Mucosa of gallbladder (tissue), 1 donor: ENCODE measurements at places on chromosomes 2 and 18. TPM values are rescaled to one million over a fixed set of nuclear protein-coding genes. Genes with fewer than 3 reads are reported as not detected.

DNA sequence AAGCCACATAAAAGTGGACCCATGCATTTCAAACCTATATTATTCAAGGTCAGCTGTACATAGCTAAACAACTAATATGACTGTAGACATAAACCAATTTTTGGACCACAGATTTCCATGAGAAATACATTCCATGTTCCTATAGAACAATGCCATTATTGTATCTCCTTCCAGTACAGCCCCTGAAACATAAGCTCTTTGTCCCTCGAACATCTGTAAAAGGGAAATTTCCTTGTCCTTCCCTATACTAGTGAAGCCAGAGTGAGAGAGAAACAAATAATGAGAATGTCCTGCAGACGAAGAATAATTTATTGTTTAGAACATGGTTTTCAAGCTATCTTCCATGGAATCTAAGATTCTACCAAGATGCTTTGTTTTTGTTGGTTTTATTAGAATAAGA is 75.3 kb downstream of the GORASP2 start:
- no peak for DNase-seq

Gene RBKS
- total RNA-seq: 3.9 TPM

- DNase-seq: no peak
Observed at GRCh38 chr18:21538230-21538629, 62.3 kb downstream of the ESCO1 start.

DNA sequence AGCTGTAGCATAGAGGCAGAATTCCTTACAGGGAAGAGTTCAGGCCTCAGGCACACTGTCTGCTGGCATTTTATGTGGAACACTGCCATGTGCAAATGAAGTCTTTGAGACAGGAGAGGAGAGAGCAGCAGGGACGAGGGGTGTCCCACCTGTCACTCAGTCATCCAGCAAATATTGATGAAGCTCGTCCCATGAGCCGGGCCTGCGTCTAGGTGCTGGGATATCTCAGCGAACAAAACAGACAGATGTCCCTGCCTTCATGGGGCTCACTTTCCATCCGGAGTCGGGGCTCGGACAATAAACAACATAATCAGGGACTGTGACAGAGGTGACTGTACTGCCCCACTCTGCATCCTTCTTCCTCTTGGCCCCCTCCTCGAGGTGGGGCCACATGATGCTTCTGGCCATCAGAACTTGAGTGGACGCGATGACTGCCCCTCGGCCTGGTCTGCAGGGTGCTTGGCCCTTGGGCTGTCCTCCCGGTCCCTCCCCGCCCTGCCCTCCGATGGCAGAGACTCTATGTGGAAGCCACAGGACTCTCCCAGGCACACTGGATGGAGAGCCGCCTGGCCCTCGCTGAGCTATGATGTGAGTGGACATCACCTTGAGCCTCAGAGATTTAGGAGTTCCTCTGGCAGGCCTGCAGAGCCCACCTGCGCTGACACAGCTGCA is 78.8 kb downstream of the MBP start:
- DNase-seq: no peak

Gene MAPK4
- 13.5 TPM for total RNA-seq

- DNase-seq: no peak
Observed at GRCh38 chr2:54840559-54841468, 117.4 kb downstream of the EML6 start.

DNA sequence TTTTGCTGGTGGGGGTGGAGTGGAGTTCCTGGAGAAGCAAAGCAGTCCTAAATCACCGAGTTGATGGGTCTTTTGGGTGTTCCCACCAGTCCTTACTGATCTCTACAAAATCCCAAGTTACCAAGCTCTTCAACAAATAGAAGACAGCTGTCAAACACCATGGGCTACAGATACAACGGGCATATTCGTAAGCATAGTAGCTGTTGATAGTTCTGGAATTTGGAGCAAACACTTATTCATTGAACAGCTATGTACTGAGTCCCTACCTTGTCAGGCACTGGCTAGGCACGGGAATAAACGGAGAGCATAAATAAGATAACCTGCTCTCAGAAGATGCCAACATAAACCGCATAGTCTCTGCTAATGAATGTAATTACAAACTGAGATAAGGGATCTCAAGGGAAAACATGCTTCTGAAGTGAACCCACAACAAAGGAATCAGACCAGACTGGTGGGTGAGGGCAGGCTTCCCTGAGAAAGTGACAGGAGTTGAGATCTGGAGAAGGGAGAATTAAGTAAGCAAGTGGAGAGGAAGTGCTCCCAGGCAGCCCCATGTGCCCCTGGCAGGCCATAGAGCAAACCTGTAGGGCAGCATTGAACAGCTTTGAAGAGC is 947 bp upstream of the ANKRD44 start:
- DNase-seq: no peak

GRCh38 chr18:64659196-64659595 is 510.3 kb upstream of the LINC00305 start:
- DNase-seq: no peak

Gene NETO1
- total RNA-seq: not detected

DNA sequence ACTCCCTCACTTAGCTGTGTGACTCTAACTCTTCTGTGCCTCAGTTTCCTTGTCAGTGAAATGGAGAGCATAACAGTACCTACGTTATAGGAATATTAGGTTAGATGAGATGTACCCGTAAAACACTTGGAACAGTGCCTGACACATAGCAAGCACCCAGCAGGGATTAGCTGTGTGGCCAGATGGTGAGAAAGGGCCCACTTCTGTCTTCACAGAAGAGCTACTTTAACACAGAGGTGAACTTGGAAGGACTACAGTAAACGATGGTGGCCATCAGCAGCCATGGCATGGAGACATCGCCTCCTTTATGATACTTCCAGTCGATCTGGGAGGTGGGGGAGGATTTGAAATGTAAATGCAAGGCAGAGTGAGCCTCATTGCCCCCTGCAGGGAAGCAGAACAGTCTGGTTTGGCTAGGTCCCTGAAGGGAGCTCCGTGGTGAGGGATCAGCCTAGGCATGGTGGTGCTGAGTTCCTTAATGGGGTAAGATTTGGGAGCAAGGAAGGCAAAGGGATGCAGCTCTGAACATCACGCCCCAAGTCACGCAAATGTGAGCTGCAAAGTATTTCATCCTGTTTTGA is 101.7 kb upstream of the ALPP start:
- DNase-seq: no peak

Gene GALNT13
- total RNA-seq: 0.23 TPM

GRCh38 chr2:201320257-201320656 is 36.9 kb downstream of the FLACC1 start:
- no peak for DNase-seq

DNA sequence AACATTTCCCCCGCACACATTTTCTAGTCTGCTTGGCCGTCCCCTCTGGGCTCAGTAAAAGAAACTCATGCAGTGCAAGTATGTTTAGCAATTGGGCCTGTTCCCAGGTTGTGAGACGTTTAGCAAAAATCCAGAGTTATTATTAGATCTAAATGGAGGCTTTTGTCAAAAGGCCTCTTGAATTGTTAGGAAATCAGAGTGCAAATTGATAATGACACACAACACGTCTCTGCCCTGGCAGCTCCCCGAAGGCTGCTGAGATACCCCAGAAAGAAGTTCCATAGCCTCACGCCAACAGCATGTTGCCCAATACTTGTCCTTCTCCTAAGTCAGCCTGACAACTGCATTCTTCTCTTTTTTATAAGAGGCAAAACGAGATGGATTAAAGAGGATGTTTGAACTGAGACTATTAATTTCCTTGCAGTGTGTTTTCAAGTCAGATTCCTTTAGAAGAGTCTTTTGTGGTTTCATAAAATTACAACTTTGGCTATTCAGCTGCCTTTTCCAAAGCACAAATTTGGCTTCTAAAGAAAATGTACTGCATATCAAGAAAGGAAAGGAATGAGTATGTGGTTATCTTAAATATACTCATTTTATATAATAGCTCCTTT is 202.2 kb downstream of the TRIB2 start:
- DNase-seq: peak; percentile 36

GRCh38 chr2:173653432-173653805 is 298.7 kb downstream of the CDCA7 start:
- DNase-seq: no peak

GRCh38 chr2:168912901-168913369 is 11.8 kb downstream of the G6PC2 start:
- no peak for DNase-seq

Gene CYTIP
- total RNA-seq: 10.7 TPM

DNA sequence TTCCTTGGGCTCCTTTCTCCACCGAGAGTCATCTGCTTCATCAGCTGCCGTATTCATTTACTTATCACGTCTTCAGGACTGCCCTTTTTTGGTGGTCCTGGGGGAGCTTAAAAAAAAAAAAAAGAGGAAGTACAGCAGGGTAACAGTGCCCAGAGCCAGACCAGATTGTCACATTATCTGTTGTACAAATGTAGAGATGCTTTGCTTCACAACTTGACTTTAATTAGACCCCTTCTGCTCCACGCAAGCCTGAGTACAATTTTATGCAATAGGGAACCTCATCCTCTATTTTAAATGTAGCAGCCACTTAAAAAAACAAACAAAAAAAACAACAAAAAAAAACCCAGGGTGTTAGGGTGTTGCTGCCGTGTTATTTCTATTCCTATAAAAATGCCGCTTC is 128.3 kb downstream of the PRPF40A start:
- no peak for DNase-seq

GRCh38 chr18:67636597-67637385 is 120.3 kb upstream of the DSEL start:
- DNase-seq: no peak

DNA sequence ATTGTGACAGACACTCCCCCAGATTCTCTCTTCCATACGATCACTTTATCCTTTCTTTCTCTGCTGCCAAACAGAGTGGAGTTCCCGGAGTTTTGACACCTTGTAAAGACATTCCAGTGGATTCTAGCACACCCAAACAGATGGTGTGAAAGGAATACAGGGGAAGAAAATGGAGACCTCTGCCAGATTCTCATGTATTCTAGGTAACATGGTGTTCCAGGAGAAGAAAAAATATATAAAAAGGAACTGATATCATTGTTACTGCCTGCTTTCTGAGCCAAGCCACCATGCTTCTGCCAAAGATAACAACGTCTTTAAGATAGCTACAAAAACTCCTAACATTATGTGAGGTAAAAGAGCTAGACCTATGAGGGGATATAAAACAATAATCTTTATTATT is 136.5 kb downstream of the TXNL1 start:
- DNase-seq: no peak

DNA sequence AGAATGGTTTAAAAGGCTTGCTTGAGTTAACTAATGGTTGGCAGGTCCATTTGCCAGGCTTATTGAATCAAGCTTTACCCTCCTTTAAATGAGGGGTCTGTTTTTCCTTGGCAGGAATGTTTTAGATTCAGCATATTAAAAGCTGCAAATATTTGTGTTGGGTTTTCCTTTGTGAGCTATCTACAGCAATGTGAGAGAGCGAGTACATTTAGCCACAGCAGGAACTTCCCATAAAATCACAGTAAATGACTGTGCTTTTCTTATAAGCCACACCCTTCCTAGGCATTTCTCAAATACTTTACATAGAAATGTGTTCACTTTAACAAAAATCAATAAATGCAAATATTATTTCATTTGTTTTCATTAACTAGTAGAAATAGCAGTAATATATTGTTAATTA is 23.9 kb downstream of the CALCRL start:
- DNase-seq: no peak

DNA sequence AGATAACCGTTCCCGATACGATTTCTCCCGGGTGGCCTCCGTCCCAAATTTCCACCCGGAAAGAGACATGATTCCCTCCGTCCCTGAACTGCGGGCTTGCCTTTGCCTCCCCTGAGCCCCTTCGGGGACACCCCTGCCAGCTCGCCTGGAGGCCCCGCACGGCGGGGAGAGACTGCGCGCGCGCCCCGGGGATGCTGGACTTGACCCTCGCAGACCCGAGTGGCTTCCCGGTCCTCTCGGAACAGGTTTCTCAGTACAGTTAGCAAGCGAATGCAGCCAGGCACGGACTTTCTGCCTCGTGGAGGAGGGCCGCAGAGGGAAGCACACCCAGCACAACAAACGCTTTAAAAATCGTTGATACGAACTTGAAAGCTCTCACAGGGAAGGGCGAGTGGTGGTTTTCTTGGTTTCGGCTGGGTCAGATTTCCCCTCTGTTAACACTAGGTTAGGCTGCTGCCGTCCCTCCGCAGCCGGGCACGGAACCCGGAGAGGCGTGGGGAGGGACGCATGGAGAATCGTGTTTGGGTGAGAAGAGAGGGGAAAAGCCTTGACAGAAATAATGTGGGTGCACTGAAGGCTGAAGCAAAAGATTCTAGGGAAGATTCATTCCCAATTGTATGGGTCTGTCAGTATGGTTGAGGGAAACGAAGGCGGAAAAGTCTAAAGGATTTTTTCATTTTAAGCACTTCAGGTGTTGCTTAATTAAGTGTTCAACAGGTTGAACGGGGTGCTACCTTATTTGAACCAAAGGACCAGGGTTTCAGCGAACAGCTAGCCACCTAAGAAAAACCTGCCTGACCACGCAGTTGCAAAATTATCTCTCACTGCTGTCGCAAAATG is 916 bp downstream of the TNFRSF11A start:
- no peak for DNase-seq

GRCh38 chr2:142642650-142643049 is 234.8 kb upstream of the KYNU start:
- DNase-seq: no peak

- no peak for DNase-seq
Observed at GRCh38 chr2:205077159-205077558, 531.9 kb downstream of the PARD3B start.

GRCh38 chr2:45612731-45613130 is 1.7 kb upstream of the SRBD1 start:
- no peak for DNase-seq

DNA sequence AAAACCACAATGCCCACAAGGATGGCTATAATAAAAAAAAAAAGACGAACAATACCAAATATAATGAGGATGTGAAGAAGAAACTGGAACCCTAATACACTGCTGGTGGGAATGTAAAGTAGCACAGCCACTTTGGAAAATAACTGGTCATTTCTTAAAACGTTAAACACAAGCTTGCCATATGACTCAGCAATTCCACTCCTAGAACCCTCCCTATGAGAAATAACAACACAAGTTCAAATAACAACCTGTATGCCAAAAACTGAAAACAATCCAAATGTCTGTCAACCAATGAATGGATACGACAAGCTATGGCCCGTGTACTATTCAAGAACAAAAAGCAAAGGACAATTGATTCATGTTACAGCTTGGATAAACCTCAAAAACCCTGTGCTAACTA is 7.0 kb upstream of the ALPK2 start:
- DNase-seq: no peak

Gene TMEM169
- 7.3 TPM for total RNA-seq

Gene PCARE
- total RNA-seq: not detected

Gene APCDD1
- total RNA-seq: 170 TPM
